ENCODE measurements at places on chromosomes 5 and 9.

DNA sequence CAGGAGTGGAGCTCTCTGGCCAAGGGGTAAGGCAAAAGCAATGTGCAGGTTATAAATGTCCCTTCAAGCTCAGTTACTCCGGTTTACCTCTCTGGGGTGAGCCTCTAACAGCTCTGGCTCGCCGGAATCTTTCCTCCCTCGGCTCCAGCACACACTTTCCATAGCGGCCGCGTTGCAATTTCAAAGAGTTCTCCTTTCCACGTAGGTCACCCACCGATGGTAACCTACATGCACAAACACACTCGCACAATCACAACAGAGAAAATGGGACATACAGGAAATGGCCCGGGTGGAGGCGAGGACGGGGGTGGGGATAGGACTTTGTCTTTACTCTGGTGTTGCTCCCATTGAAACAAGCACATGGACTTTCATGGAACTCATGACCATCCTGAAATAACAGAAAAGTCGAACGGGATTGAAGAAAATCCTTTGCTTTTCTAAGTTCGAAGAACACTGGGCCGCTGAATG lies 1.2 kb downstream of the LHFPL2 start:
- DNase-seq = no peak

DNA sequence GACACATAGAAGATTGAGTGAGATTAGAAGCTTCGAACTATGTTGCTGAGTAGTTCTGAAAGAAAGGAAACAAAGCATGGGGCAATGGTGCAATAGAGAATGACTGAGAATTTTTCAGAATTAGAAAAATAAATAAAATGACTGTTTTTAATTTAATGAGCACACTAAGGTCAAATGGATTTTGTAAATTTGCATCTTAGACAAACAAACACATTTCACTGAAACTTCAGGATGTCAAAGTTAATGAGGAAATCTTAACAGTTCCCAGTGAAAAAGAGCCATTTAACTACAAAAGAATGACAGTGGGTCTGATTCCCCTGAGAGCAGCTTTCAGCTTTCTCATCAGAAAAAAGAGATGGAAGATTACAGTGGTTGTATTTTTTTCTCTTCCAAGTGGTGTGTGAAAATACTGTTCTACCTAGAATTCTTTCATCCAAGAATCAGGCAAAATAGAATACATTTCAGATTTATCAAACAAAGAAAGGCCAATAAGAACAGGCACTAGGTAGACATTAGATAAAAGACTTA lies 591.9 kb downstream of the SEMA5A start:
- no peak for DNase-seq

DNA sequence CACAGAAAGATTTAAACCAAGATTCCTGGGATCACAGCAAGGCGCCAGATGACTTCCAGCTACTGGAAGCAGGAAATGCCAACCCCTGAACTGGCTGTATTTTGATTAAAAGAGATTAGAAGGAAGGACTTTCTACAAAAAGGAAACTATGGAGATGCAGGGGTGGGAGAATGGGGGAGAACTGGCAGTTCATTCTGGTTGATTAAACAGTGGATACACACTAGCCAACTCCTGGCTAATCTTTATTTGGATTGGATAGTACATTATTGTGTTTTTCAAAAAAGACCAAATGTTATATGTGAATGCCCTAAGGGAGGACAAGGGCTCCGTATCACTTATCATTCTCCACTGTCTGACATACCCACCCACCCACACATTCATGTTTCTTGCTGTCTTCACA lies 93.2 kb downstream of the CDO1 start:
- no peak for DNase-seq

DNA sequence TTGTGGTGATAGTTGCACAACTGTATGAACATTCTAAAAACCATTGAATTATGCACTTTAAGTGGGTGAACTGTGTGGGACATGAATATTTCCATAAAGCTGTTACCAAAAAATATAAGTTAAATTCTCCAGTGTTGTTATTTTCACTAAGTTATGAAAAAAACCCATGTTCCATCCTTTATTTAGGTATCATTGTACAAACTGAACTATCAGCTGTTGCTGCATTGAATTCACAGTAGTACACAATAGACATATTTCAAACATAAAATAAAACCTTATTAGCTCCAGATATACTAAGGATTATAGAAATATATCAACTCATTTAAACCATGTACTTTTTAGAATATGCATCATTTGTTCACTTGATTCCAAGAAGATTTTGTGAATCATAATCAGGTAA lies 192.1 kb downstream of the COMMD10 start:
- DNase-seq = no peak

- DNase-seq = no peak
These were observed 26.2 kb upstream of the WDR41 start for GRCh38 chr5:77518304-77518703.

DNA sequence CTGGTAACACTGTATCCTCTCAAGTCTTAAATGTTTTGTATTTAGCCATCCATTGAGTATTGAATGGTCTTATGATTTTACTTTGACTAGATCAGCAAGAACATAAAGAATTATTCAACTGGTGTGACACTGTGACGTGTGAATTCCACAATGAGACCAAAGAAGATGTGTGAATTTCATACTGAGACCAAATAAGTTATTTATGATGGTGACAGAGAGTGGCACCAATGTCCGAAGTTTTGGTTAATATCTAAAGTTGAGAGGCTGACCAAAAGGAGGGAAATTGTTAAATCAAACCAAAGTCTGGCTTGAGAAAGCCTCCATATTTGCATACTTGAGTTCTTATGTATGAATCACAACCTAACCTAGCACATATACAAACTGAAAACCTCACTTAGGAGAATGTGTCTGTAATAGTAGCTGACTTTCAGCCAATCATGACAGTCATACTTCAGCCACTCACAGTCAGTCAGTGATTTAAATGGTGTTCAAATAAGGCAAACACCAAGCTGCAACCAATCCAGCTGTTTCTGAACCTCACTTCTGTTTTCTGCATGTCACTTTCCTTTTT lies 31.5 kb upstream of the FAM170A start:
- no peak for DNase-seq

GRCh38 chr5:133873449-133873848 lies 95.0 kb downstream of the C5orf15 start:
- no peak for DNase-seq

DNA sequence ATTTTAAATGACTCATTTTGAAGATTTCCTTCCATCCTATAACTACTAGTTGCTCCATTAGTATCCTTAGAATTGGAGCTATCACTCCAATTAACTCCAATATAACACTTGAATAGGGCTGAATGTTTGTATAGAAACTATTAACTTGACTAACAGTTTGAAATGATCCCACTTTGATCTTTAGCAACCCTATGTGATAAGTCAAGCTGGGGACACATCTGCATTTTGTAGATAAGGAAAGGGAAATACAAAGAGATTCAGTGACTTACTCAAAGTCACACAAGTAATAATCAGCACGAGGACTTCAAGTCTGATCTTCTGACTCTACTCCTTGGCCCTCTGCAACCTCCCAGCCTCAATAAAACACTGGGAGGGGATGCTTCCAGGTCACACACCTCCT lies 101.1 kb downstream of the TMEM215 start:
- DNase-seq = no peak

GRCh38 chr5:107268241-107268640 lies 402.5 kb downstream of the EFNA5 start:
- no peak for DNase-seq

DNA sequence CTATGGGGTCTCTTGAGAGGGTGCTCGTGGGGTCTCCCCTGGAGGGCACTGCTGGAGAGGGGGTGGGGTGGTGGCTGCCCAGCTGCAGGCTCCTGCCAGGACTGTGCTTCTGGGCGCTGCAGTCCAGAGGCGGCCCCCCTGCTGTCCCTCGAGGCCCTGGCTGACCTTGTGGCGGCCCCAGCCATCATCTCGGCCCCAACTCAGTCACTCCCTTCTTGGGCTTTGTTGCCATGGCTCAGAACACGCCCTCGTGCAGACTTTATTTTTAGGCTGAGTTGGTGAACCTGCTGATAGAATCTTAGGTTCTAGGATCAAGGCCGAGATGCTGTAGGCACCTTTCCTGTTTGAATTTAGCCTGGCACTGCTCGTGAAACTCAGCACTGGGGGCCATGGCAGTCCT lies 22.8 kb downstream of the FBXW5 start:
- no peak for DNase-seq

GRCh38 chr9:74277532-74277931 lies 219.6 kb upstream of the RORB start:
- DNase-seq = no peak

- DNase-seq = no peak
These were observed 1518.7 kb upstream of the WWC1 start for GRCh38 chr5:166772770-166773169.

DNA sequence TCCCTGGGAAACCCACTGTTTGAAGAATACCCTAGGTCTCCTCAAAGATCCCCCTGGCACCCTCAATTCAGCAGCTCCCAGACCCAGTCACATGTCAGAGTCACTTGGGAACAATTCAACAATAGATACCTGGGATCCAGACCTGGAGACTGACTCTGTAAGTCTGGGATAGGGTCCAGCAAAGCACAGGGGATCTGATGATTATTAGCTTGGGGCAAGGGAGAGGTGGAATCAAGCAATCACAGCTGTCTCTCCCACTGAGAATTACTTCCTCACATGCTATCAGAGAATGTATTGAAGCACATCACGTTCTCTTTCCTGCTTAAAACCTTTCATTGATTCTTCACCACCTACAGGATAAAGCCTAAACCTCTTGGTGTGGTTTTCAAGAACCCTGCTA lies 5.9 kb downstream of the FAM193B start:
- DNase-seq = no peak

GRCh38 chr5:127863161-127863560 lies 160.0 kb downstream of the CCDC192 start:
- DNase-seq = no peak

- no peak for DNase-seq
These were observed 32.6 kb upstream of the TTLL11 start for GRCh38 chr9:122125509-122126330.

GRCh38 chr5:74243634-74244033 lies 396.9 kb downstream of the ENC1 start:
- no peak for DNase-seq
